ENCODE measurements at places on chromosomes 13 and 19.

GRCh38 chr19:35438527-35438926 is 9.5 kb upstream of the FFAR2 start:
- H3K36me3 ChIP-seq: no peaks in the 10 kb centered on the region
- H3K4me3 ChIP-seq: no peak overlapping the region
- no peak for DNase-seq

- H3K27ac ChIP-seq: no peak overlapping the region
- DNase-seq: no peak
- peaks cover 22% of the 10 kb centered on the region for H3K4me1 ChIP-seq
- H3K27me3 ChIP-seq: no peaks in the 10 kb centered on the region
These were observed 34.4 kb upstream of the GATAD2A start for GRCh38 chr19:19371059-19371458.

DNA sequence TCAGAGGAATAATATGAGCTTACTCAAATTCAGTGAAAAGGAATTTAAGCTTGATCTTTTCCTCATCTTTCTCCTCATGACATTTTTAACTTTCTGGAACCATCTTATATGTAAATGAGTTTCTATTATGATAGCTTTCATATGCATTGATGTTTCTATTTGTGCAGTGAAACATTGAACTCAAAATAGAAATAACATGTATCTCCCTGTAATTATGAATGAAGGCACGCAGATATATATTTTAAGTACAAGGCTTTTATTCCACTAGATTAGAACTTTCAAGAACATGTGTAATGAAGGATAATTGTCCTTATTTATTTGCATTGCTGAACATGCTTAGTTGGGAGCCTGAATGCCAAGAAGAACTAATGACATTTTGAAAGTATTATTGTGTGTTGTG is 1391.7 kb upstream of the MIR17HG start:
- no peaks in the 10 kb centered on the region for H3K4me1 ChIP-seq
- no peaks in the 10 kb centered on the region for H3K36me3 ChIP-seq
- H3K27me3 ChIP-seq: no peaks in the 10 kb centered on the region
- H3K27ac ChIP-seq: no peak overlapping the region

DNA sequence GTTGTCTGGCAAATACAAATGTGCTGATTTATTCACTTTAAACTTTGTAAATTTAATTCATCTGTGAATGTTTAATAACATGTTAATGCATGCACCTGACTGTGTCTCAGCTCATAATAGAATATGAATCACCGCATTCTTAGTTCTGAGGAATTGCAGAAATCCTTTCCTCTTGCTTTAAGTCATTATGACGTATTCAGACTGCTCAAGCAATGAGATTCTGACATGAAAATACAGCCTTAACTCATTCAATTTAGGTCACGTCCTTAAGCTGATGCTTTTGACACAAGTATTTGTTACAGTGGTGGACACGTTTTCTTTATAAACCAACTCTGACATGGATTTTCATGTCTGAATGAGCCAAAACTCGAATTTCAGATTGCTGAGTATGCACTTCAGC is 541.0 kb upstream of the KLF12 start:
- H3K27me3 ChIP-seq: no peaks in the 10 kb centered on the region
- H3K36me3 ChIP-seq: no peaks in the 10 kb centered on the region
- no peak overlapping the region for H3K4me3 ChIP-seq
- H3K4me1 ChIP-seq: no peaks in the 10 kb centered on the region
- H3K27ac ChIP-seq: no peak overlapping the region

DNA sequence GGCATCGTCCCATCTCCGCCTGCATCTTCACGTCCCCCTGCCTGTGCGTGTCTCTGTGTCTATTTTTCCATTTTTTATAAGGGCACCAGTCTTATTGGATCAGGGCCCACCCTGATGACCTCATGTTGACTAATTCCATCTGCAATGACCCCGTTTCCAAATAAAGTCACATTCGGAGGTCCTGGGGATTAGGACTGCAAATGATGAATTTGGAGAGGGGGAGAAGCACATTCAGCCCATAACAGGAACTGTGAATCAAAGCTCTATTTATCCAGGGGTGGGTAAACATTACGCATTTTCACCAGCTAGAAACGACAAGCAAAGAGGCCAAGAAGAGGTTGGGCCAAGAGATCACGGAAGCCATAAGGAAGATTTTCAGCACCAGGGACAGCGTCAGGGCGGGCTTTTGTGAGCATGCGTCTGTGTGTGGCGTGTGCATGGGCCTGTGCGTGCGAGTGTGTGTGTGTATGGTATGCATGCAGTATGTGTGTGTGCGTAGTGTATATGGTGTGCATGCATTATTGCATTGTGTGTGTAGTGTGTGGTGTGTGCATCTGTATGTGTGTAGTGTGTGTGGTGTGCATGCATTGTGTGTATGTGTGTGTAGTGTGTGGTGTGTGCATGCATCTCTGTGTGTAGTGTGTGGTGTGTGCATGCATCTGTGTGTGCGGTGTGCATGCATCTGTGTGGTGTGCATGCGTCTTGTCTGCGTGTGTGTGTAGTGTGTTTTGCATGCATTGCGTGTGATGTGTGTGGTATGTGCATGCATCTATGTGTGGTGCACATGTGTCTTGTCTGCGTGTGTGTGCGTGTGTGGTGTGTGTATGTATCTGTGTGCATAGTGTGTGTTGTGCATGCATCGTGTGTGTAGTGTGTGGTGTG is 19.6 kb downstream of the CELF5 start:
- H3K36me3 ChIP-seq: no peaks in the 10 kb centered on the region
- no peak overlapping the region for H3K27ac ChIP-seq
- H3K4me3 ChIP-seq: no peak overlapping the region

GRCh38 chr19:49559928-49560327 is 20.4 kb downstream of the NOSIP start:
- peak; percentile 67 for DNase-seq
- peaks cover 70% of the 10 kb centered on the region for H3K36me3 ChIP-seq
- H3K27ac ChIP-seq: peak overlapping the region; percentile 98
- no peaks in the 10 kb centered on the region for H3K27me3 ChIP-seq
- peak overlapping the region; percentile 94 for H3K4me3 ChIP-seq

DNA sequence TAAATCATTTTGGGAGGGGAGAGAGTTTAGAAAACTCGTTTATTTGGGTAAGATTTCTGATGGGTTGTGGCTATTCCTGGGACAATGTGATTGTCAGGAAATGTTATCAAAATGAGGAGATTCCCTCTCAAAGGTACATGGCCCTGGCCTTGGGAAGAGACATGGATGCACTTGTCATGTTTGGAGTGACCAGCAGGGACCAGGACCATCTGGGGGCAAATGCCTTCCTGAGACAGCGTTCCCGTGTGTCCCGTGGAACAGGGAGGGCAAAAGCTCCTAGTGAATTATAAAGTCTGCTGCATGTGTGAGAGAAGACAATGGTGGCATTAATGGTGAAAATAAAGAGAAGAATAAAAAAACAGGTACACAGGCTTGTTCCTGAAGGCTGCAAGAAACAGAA is 317.3 kb downstream of the ZNF536 start:
- H3K27me3 ChIP-seq: peaks cover 63% of the 10 kb centered on the region
- DNase-seq: no peak
- no peaks in the 10 kb centered on the region for H3K4me1 ChIP-seq
- H3K4me3 ChIP-seq: no peak overlapping the region
- H3K27ac ChIP-seq: no peak overlapping the region

DNA sequence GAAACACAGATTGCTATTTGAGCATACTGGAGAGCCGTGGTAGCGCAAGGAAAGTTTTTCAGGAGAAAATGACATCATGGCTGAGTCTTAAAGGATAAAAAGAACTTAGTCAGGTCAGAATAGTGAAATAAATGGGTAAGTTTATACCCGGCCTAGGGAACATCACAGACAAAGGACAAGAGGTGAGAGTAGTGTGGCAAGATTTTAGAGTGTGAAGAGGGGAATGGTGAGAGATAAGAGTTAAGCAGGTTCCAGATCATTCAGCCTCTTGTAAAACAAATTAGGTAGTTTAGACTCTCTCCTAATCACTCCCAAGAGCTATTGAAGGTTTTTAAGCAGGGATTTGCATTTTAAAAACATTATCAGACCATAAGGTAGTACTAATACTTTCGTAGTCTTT is 116.0 kb upstream of the MAB21L1 start:
- DNase-seq: no peak
- no peaks in the 10 kb centered on the region for H3K27me3 ChIP-seq
- H3K4me1 ChIP-seq: no peaks in the 10 kb centered on the region

DNA sequence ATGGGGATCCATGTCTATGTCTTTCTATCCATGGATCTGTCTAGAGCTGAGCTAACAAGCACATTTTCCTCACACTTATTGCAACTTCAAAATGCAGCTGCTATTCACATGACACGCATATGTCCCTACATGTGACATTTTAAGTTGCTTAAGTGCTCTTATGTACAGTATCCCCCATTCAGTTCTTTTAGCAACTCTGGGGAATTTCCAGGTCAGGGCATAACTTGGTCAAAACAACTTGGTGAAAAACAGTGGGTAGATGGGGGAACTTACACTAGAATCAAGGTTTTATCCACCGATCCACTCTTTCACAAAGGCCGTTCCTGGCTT is 73.0 kb downstream of the COL4A1 start:
- no peak for DNase-seq
- no peaks in the 10 kb centered on the region for H3K4me1 ChIP-seq
- peaks cover 33% of the 10 kb centered on the region for H3K27me3 ChIP-seq

- H3K27me3 ChIP-seq: peaks cover 23% of the 10 kb centered on the region
- H3K4me3 ChIP-seq: no peak overlapping the region
- no peaks in the 10 kb centered on the region for H3K36me3 ChIP-seq
- DNase-seq: no peak
- no peak overlapping the region for H3K27ac ChIP-seq
These were observed 114.0 kb upstream of the SLC7A1 start for GRCh38 chr13:29709407-29710069.

DNA sequence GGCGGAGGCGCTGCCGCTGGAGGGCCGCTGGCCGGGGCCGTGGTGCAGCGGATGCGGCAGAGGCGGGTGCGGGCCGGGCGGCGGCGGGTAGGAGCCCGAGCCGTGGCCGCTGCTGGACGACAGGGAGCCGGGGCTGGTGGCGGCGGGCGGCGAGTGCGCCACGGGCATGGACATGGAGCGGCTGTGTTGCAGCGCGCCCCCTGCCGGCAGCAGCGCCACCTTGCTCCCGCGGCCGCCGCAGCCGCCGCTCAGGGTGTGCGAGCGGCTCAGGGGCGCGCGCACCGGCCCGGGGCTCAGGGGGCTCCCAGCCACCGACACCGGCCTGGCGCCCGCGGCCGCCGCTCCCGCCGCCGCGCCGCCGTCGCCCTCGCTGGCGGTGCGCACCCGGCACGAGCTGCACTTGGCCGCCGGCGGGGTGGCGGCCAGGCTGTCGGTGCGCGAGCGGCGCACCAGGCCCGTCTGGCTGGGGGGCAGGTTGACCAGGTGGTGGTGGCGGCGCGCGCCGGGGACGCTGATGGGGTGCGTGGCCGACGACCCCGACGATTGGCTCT is 1.7 kb downstream of the IRS2 start:
- peak overlapping the region; percentile 63 for H3K4me3 ChIP-seq
- peak overlapping the region; percentile 55 for H3K27ac ChIP-seq
- DNase-seq: peak; percentile 71
- H3K4me1 ChIP-seq: peaks cover 35% of the 10 kb centered on the region

DNA sequence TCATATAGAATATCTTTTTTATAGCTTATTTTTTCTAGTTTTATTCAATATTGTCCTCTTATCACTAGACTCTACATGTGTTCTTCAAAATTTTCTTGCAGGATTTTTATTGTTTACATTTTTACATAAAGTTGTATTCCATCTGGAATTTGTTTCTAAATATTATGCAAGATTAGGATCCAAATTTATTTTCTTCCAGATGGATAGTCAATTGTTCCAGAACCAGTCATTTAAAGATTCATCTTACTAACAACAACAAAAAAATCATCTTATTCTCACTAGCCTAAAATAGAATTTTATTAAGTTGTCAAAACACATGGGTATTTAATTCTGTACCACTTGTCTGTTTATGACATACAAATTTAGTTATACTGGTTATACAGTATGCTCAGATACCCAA is 390.4 kb upstream of the GPC6 start:
- no peak for DNase-seq
- no peaks in the 10 kb centered on the region for H3K27me3 ChIP-seq
- no peak overlapping the region for H3K27ac ChIP-seq

DNA sequence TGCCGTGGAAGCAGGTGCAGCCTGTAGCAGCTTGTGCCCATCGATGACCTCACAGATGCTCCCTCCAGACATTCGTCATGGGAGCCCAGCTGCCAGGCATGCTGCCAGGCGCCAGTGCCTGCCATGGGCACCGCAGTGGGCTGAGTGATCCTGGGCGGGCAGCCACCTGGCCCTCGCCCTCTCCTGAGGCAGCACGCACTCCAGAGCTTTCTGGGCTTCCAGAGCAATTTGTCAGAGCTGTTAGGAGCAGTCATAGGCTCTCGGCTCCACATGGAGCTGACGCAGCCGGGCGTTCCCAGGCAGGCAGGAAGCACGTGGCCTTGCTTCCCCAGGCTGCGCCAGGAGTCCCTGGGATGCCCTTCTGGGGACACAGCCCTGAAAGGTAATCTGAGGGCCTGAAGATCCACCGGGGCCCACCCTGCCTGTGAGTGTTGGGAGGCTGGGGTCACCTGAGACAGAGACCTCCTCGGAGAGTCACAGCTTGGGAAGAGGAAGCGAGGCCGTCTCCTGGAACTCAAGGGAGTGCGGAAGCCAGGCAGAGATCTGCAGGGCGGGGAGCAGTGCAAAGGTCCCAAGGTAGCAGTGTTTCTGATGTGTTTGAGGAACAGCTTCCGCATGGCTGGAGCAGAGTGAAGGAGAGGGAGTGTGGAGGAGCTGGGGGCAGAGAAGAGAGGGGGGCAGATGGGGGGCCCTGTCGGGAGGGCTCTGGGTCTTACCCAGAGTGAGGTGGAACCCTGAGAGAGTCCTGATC is 50.6 kb downstream of the DPF1 start:
- no peaks in the 10 kb centered on the region for H3K36me3 ChIP-seq
- H3K27me3 ChIP-seq: no peaks in the 10 kb centered on the region
- no peak overlapping the region for H3K27ac ChIP-seq
- H3K4me3 ChIP-seq: no peak overlapping the region

Measured in activated naive CD4-positive, alpha-beta T cell treated with anti-CD3 and anti-CD28 coated beads, Interleukin-2, amount 10 ng/mL, durations not matched to agents 7 days and 5 days (primary cell).